ENCODE measurements at places on chromosomes 16 and 17.

DNA sequence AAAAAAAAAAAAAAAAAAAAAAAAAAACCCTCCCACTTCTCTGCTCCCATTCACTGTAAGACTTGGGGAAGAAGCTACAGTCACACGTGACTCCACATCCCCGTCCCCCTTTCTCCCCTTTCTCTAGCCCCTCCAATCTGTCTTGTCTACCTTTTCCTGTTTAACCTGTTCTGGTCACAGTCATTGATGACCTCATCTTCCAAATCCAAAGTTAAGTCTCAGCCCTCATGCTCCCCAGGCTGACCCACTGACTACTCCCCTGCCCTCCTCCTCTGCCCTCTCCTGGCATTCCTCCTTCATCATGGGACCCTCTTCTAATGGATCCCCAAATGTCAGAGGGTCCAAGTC, 1.6 kb upstream of the CDH5 start:
- DNase-seq = no peak

DNA sequence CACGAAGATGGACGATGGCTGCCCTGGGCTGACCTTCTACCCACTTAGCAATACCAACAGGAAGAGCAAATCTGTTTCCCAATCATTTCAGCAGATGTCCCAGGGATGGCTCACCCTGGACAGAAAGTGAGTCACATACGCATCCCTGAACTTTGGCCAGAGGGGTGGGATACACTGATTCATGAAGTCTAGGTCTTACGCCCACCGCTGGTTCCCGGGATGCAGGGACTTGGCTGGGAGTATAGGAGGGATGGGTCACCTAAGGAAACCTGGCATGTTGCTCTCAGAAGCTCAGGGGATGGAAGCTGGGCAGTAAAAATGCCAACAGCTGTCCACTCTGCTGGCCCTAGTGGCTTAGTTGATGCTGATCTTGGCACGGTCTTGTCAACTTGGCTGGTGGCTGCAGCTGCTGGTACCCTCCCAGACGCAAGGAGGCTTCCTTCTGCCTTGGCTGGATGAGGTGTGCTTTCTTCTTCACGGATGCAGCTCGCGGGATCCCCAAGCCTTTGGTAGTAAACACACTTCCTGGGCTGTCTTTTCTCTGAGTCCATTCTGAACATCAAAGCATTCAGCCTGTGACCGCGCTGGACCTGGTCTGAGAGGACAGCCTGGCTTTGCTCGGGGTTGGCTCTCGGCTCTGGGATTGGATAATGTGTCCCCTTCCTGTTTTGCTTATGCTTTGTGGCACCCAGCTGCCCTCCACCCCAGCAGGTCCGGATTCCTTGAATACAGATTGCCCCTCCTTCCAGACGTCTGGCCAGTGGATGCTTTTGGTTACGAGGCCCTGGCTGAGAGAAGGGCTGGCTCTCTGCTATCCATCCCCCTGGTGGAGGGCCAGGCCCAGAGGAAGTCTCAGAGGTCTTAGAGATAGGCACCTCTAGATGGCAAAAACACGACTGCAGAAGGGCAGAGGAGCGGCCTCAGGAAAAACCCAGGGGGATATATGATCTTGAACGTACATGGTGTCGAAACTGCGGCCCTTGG, 71.5 kb downstream of the RAP1GAP2 start:
- DNase-seq = no peak

DNA sequence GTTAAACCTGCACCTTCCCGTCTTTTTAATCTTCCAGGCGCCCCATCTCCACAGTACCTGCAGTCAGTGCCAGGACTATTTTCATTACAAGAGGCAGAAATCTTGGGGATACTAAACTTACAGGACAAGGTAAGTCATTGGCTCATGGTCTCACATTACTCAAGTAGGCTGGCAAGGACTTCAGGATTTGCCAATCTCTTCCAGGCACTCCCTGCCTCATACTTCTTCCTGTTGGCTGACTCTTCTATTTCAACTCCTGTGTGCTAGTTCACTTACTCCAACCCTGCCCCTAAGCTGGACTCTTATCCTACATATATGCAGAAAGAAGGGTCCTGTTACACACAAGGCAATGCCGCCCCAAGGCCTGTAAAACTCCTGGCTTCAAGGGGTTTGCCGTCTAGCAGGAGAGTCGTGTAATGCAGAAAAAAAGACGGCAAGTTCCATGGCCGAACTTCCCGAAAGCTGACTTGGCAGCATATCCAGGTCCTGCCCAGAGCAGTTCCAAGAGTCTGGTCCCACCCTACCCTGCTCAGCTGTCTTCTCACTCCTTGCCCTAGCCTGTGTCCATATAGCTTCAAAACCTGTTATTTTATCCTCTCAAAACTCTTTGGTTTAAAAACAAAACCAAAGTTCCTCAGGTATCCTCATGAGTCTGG, 14.8 kb downstream of the ERN1 start:
- DNase-seq = no peak

GRCh38 chr17:69729944-69730343, 315.4 kb downstream of the MAP2K6 start:
- DNase-seq = no peak

DNA sequence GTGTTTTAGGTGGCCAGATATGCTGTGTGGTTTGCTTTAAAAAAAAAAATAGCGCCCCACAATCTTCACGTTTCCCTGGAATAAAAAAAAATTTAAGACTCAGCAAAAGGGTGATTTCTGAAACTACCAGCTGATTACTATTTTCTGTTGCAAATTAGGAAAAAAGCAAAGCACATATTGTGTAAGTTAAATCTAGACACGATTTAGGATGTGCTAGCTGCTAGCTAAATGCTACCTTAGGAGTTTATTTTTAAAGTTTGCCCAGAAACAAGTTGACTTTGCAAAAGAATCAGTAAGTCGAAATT, 944 bp upstream of the MARF1 start:
- DNase-seq = no peak
